ENCODE measurements at places on chromosomes 3 and 15. TPM values are rescaled to one million over a fixed set of nuclear protein-coding genes. Genes with fewer than 3 reads are reported as not detected.

The LDHAL6B gene
- not detected for total RNA-seq

The AQP9 gene
- not detected for total RNA-seq

The SCN5A gene
- 1.0 TPM for total RNA-seq

The ITGB5 gene
- total RNA-seq: 383 TPM

The GPR27 gene
- 2.5 TPM for total RNA-seq

The BCL6 gene
- total RNA-seq: 9.1 TPM

The CCPG1 gene
- 39.9 TPM for total RNA-seq

The VGLL3 gene
- 8.1 TPM for total RNA-seq

The LARP6 gene
- 77.5 TPM for total RNA-seq

The TRPC1 gene
- 4.7 TPM for total RNA-seq

The EBLN2 gene
- 0.70 TPM for total RNA-seq

The HHATL gene
- total RNA-seq: 0.31 TPM

The ARPIN gene
- total RNA-seq: 13.6 TPM

The PRRT3 gene
- total RNA-seq: 1.7 TPM

The CCDC39 gene
- total RNA-seq: not detected

The GOLGA6L7 gene
- total RNA-seq: not detected

The SMCO1 gene
- total RNA-seq: not detected

The SKOR1 gene
- 0.07 TPM for total RNA-seq

The ASB14 gene
- not detected for total RNA-seq

The TRIM42 gene
- not detected for total RNA-seq

The NPAP1 gene
- total RNA-seq: not detected

The RASGRP1 gene
- 0.58 TPM for total RNA-seq

The ARL14 gene
- 0.56 TPM for total RNA-seq

The DNAJB8 gene
- total RNA-seq: not detected

The EOMES gene
- 0.64 TPM for total RNA-seq

The FBLN2 gene
- 2.1 TPM for total RNA-seq

The DPPA4 gene
- not detected for total RNA-seq

The SLC15A2 gene
- total RNA-seq: 0.18 TPM

The UBA7 gene
- total RNA-seq: 0.72 TPM

The C15orf61 gene
- 3.4 TPM for total RNA-seq

The MUC4 gene
- 0.07 TPM for total RNA-seq

The TMCO5A gene
- not detected for total RNA-seq

The NEK10 gene
- 1.3 TPM for total RNA-seq

The GRIP2 gene
- total RNA-seq: 1.6 TPM

The ZMYND10 gene
- 1.2 TPM for total RNA-seq

The SPATA12 gene
- total RNA-seq: 0.44 TPM
